Hypothalamus (tissue), 51 donors: ENCODE measurements at places on chromosomes 7 and 10.
A peak's percentile ranks its signal among the peaks of the same experiment; 100 is the strongest.

DNA sequence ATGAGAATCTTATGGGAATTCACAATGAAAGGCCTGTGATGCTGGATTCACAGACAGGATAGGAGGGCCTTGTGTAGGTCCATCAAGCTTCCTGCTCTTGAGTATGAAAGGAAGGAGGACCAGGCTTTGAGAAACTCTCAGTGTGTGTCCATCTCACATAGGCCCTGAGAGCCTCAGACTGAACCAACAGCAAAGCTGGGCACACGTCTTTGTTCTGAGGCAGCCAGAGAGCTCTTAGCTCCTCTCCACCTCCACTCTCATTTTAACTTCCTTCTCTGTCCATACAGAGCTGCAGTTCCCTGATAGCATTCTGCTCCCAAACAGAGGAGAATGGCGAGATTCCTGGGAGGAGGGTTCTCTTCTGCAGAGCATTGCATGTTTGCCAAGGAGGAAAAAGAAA, 515.6 kb downstream of the CALN1 start:
- DNase-seq, result no peak

DNA sequence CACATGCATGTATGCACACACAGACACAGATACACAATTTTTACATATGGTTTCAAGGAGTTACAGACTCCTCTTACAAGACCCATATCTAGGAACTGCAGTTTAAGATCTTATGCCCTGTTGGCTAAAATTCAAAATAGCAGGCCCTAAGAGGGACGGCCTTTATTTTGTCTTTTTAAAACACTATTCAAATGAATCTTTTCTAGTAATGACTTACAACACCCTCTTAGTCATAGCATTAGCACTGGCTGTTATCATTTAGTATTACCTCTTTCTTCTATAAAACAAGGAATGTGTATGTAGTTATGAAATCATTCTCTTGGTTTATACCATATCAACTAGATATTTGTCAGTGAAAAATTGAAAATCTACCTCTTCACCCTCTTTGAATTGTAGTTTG, 15.3 kb downstream of the PAPSS2 start:
- no peak for DNase-seq

GRCh38 chr10:5553400-5554170, 28.8 kb downstream of the CALML3 start:
- no peak for DNase-seq

- no peak for DNase-seq
These were observed 511.2 kb upstream of the KCND2 start for GRCh38 chr7:119761776-119762175.

DNA sequence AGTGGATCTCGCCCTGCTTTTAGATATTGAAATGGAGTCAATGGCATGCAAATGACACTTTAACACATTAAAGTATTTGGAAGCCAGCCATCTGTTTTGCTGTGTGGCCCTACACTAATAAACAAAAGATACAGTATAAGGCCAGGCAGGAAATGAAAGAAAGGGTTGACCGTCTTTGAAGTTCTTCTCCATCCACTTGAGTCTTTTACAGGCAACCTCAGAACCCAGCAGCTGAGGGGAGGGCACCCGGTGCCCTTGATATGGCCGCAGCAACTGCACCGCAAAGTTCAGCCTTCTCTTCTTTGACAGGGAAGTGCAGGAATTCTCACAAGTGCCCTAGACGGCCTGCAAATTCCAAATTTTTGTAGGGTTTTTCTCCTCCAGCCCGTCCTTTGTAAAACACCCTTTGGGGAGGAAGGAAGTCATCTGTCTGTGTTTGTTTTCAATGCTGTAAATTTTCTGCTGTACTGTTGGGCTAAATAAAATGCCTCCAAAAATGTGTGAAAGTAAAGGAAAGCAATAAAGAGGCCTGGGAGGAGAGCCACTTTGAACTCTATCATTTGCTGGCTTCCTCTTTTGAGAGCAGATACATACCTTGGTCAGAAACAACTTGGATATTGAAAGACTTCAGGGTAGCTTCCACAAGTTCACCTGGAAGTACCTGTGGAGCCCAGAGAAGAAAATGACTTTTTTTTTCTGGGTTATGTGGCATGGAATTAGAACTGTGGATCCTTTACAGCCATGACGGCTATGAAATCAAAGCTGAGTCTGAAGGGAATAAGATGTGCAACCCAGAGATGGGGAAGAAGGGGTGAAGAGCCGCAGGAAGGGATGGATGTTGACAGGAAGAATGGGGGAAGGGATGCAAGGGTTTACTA, 3.6 kb downstream of the HOXA1 start:
- no peak for DNase-seq

DNA sequence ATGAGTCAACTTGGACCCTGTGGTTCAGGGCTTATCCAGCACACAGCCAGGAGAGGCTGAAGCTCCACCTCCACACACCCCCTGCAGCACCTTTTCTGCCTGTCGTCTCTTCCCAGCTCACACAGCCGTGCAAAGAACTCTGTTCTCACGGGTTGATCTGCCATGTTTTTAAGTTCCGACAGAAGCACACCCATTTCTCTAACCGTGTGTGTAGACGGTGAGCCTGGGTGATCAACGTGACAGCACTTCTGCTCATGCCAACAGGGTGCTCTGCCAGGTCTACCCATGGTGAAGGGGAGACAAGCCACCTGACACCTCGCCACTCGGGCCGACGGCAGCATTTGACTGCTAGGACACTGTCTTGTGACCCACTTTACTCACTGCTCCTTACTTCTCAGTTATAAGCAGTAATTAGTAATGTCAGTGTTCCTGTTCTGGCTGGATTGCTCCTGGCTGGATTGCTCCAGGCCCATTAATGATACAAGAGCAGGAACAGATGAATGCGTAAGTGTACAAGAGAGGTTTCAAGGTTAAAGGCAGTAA, 90.5 kb downstream of the RNF216 start:
- DNase-seq, result peak; percentile 56

- DNase-seq, result peak; percentile 26
These were observed 47.4 kb upstream of the PRKAR1B start for GRCh38 chr7:774161-775109.

GRCh38 chr7:22900784-22901183, 78.1 kb upstream of the TOMM7 start:
- no peak for DNase-seq

DNA sequence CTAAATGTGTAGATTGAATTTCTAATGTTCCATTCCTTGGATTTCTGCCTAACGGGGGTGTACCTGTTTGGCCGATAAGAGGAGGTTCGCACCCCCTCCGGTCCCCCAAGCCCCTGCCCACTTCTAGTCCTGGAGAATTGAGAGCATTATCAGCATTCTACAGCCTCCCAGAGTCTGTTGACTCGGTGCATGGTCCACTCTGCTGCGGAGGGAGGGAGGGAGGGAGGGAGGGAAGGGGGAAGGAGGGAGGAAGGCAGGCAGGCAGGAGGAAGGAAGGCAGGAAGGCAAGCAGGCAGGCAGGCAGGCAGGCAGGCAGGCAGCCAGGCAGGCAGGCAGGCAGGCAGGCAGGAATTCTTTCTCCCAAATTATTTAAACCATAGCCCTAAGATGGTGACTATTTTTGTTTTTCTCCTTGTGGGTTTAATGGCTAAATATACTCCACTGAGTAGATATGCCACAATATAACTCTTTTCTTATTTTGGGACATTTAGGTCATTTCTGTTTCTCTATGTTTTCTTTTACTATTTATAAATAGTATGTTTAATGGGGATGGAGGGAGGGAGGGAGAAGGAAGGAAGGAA, 69.5 kb upstream of the CHST15 start:
- DNase-seq, result no peak

- DNase-seq, result no peak
These were observed 10.0 kb downstream of the KLF6 start for GRCh38 chr10:3774814-3775695.

- no peak for DNase-seq
These were observed 23.3 kb downstream of the MACC1 start for GRCh38 chr7:20193873-20194272.

- DNase-seq, result no peak
These were observed 11.5 kb upstream of the SNX13 start for GRCh38 chr7:17951742-17952254.

DNA sequence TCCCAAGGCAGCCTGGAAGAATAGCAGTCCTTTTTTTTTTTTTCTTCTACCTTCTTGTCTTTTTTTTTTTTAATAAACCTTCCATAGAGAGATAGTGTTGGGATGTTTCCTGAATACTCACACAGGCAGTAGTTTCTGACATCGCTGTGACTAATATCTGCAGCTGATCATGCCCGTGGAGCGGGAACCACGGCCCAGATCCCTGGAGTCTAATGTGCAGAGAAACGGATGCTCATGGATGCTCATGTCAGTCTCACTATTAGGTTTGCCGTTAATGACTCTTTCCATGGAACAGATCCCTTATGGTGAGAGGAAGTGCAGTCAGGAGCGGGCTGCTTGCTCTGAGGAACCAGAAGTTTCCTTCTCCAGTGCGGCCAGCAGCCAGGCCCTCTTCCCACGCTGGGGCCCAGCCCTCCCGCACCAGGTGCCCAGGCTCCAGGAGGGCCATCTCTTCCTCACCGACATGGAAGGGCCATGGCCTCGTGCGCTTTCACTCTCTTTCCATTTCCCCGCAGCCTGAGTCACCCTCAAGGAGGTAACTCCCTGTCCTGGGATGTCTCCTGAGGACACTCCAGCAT, 132.5 kb downstream of the WDR37 start:
- DNase-seq, result no peak

DNA sequence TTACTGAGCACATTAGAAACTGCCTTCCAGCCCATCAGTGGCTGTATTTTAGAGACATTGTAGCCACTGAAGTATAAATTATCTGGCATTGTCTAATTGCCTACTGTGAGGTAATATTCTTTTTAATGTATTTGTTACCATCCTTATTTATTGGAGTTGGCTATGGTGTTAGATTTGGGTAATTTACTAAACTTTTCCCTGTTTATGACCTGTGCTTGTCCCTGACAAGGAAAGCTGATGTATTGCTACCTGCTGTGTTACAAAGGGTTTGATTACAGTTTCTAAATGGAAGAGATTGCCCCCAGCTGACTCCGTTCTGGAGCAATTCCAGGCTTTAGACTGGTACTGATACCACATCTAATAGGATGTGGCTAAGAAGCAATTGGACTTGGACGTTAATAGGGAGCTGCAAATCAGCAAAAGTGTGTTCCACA, 12.3 kb upstream of the ASCC1 start:
- DNase-seq, result no peak

DNA sequence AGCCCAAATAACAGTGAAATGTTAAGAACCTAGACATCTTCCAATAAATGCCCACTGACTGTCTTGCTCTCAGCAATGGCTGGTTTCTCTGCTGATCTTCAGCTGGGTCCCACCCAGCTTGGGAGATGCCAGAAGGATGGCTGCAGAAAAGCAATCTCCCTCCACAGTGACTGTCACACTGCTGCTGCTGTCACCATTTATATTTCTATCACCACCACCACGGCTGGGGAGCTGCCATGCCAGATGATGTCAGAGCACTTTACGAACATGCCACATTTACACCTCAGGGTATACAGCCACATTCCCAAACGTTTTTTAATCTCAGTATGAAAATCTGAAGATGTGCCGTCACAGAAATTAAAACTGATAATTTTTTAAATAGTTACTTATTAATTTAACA, 29.8 kb upstream of the FRMD4A start:
- no peak for DNase-seq

- DNase-seq, result no peak
These were observed 41.8 kb downstream of the PDLIM1 start for GRCh38 chr10:95248989-95249388.

GRCh38 chr7:31744294-31744874, 57.4 kb downstream of the PPP1R17 start:
- DNase-seq, result no peak

DNA sequence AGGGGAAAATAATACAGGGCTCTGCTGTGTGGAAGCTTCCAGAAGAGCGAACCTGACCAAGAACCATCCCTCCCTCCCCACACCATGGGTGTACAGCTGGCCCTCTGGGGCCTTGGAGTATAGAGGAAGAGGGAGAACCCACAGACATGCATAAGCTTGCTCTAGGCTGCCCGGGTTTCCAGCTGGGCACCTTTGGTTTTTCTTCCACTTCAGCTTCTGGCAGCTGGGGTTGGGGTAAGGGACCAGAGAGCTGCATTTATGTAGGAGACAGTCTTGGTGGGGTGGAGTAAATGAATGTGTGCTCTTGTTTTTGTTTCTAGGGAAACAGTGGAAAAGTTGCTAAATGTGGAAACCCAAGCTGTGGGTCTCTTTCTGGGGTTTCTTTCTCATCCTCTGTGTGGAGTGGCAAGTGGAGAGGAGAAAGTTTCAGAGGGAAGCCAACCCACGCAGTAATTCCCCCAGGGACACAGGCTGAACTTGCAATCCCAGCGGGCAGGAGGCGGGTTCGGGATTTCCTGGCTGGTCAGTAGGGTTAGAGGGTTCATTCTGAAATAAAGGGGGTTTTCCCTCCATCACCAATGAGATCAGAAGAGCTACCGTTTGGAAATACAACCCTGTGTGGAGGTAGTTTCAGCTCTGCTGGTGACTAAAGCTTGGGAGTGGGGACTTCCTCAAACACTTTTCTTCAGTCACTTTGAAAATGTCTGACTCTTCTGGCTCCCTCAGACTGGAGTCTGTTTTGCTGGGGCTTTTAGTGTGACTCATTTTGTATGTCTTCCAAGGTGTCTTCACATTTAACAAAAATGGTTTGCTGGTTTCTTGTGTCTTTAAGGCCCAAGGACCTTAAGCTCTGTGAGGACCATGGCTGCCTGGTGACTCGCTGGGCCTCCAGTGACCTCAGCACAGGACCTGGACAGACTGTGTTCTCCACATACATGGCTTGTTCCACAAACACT, 22.2 kb upstream of the SRGN start:
- no peak for DNase-seq

GRCh38 chr10:43479275-43479674, 42.4 kb downstream of the ZNF487 start:
- DNase-seq, result no peak

DNA sequence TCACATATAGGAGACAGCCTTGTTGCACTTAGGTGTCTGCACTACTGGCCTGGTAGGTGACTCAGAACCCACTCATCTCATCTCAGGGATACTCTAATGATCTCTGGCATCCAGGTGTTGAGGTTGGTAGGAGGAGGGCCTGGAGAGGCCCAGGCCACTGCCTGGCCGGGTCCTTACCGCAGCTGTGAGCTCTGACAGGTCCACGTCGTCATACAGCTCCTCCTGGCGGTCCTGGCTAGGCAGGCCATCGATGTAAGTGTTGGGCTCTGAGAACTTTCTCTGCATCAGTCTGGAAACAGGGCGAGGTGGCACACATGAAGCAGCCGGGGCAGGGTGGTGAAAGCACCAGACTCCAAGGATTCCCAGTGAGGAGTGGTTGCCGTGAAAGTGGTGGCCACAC, 62.1 kb downstream of the VWA2 start:
- no peak for DNase-seq
